ENCODE measurements at places on chromosomes 11 and 22.
A peak's percentile ranks its signal among the peaks of the same experiment; 100 is the strongest.

GRCh38 chr11:90329043-90329442, 106.2 kb upstream of the CHORDC1 start:
- no peaks in the 10 kb centered on the region for H3K27me3 ChIP-seq
- H3K4me3 ChIP-seq, result no peak overlapping the region
- H3K27ac ChIP-seq, result no peak overlapping the region
- no peaks in the 10 kb centered on the region for H3K36me3 ChIP-seq
- no peaks in the 10 kb centered on the region for H3K4me1 ChIP-seq

GRCh38 chr11:27874998-27875830, 175.0 kb upstream of the BDNF start:
- no peak for DNase-seq
- H3K36me3 ChIP-seq, result no peaks in the 10 kb centered on the region
- H3K4me3 ChIP-seq, result no peak overlapping the region
- H3K4me1 ChIP-seq, result no peaks in the 10 kb centered on the region
- peaks cover 2% of the 10 kb centered on the region for H3K27me3 ChIP-seq

GRCh38 chr11:87083029-87083428, 45.3 kb downstream of the TMEM135 start:
- peaks cover 5% of the 10 kb centered on the region for H3K36me3 ChIP-seq
- H3K4me1 ChIP-seq, result no peaks in the 10 kb centered on the region
- no peak for DNase-seq
- no peak overlapping the region for H3K4me3 ChIP-seq

DNA sequence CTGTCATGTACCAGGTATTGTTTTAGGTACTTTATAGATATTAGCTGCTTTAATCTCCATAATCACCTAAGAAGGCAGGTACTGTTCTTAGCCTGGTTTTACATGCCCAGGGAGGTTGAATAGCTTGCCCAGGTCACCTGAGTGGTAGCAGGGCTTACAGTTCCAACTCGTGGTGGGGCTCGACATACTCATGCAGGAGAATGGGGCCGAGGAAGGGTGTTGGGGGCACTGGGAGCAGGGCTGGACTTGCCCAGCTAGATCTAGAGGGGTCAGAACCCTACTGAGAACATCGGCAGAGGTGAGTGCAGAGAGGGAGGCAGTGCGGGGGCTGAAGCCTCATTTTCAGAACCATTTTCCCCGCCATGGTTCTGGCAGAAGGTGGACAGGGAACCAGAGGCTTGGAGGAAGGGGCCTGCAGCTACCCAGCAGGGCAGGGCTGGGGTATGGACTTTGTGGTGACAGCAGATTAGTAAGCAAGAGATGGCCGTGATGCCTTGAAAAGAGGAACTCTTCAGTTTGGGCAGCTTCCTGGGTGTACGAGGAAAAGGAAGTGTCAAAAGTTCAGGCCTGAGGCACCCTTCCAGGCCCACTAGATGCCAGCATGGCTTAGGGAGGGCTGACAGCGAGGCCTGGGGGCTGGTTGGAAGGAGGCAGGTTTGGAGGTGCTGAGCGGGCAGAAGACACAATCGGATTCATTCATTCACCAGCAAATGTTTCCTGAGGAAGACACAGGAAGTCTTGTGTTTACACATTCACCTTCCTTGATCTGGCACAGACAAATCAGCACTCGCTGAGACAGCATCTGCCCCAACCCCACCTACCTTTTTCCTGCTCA, 54.7 kb upstream of the LYVE1 start:
- no peaks in the 10 kb centered on the region for H3K27me3 ChIP-seq
- peak; percentile 76 for DNase-seq
- H3K27ac ChIP-seq, result no peak overlapping the region
- peaks cover 21% of the 10 kb centered on the region for H3K4me1 ChIP-seq
- H3K4me3 ChIP-seq, result no peak overlapping the region

- peaks cover 8% of the 10 kb centered on the region for H3K4me1 ChIP-seq
- H3K27ac ChIP-seq, result no peak overlapping the region
- no peak for DNase-seq
- peaks cover 23% of the 10 kb centered on the region for H3K27me3 ChIP-seq
Observed at GRCh38 chr22:35564975-35565867, 24.6 kb downstream of the RASD2 start.

DNA sequence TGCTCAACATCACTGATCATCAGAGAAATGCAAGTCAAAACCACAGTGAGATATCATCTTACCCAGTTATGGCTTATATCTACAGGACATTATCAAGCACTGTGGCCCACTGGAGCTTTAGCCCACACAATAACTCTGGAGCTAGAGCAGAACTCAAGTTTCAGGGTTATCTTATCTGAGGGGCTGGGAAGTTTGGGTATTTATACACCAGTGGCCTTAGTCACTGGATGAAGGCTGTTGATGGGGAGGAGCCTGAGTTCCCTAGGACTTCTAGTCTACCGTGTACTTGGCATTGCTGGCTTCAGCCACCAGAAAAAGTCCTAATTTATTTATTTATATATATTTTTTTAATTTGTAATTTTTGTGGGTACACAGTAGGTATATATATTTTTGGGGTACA, 19.3 kb downstream of the HSD17B12 start:
- no peak overlapping the region for H3K27ac ChIP-seq
- no peaks in the 10 kb centered on the region for H3K4me1 ChIP-seq
- H3K27me3 ChIP-seq, result no peaks in the 10 kb centered on the region

- peak overlapping the region; percentile 95 for H3K27ac ChIP-seq
- DNase-seq, result peak; percentile 95
- H3K27me3 ChIP-seq, result no peaks in the 10 kb centered on the region
- peaks cover 68% of the 10 kb centered on the region for H3K4me1 ChIP-seq
- no peaks in the 10 kb centered on the region for H3K36me3 ChIP-seq
Observed at GRCh38 chr11:12692229-12693075, 18.2 kb downstream of the TEAD1 start.

GRCh38 chr11:114250993-114251814, 45.0 kb upstream of the NNMT start:
- DNase-seq, result peak; percentile 84
- no peaks in the 10 kb centered on the region for H3K27me3 ChIP-seq
- no peak overlapping the region for H3K27ac ChIP-seq
- H3K36me3 ChIP-seq, result no peaks in the 10 kb centered on the region
- H3K4me1 ChIP-seq, result peaks cover 4% of the 10 kb centered on the region
- H3K4me3 ChIP-seq, result no peak overlapping the region

DNA sequence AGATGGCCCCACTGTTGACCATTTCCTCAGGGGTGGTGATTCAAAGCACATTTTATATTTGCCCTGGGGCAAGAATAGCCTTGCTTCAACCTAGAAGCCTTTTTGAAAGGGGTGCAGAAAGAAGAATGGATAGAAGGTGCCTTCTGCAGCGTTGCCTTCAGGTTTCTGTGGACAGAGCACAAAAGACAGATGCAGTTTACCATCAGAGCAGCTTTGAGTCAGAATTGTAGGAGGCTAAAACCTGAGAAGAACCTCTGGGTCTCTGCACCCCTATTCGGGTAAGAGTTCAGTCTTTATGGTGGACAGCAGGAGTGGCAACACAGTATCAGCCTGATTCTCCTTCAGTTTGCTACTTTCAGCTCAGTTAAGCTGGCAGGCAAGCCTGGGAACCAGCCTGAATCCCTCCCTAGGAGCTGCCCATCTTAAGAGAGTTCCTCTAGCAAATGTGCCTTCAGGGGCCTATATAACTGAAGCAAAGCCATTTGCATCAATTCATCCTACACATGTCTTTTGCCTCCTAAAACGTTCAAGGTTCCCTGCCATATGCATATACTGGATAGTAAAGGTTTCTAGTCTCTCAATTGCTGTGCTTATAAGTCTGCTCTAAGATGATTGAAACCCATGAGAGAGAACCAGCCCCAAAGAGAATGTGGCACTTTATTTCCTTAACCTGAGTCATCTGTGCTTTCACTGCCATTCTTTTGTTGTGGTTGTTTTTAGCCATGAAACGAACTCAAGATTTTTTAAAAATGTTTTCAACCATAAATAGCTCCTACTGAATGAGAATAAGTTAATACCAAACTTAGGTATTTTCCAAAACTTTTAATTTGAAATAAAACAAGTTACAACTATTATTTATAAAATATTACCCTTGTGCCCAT, 123.0 kb downstream of the TRIM44 start:
- no peak overlapping the region for H3K4me3 ChIP-seq
- H3K4me1 ChIP-seq, result peaks cover 5% of the 10 kb centered on the region
- DNase-seq, result no peak
- H3K27ac ChIP-seq, result no peak overlapping the region
